ENCODE measurements at places on chromosomes 12 and 14. TPM values are rescaled to one million over a fixed set of nuclear protein-coding genes. Genes with fewer than 3 reads are reported as not detected.

Gene PTHLH
- not detected for total RNA-seq

Gene ITGB7
- total RNA-seq: 10.7 TPM

Gene SOAT2
- 0.66 TPM for total RNA-seq

GRCh38 chr12:109182041-109182839 is 65.9 kb downstream of the ACACB start:
- no peaks in the 10 kb centered on the region for H3K4me1 ChIP-seq
- H3K36me3 ChIP-seq: peaks cover 100% of the 10 kb centered on the region
- no peaks in the 10 kb centered on the region for H3K27me3 ChIP-seq
- no peak overlapping the region for H3K27ac ChIP-seq
- no peak overlapping the region for H3K4me3 ChIP-seq
- no peak for DNase-seq

- peaks cover 5% of the 10 kb centered on the region for H3K36me3 ChIP-seq
- peak overlapping the region; percentile 26 for H3K27ac ChIP-seq
- DNase-seq: no peak
- peaks cover 63% of the 10 kb centered on the region for H3K4me1 ChIP-seq
These were observed 4.6 kb downstream of the FBRSL1 start for GRCh38 chr12:132494294-132495164.

- H3K27ac ChIP-seq: no peak overlapping the region
- H3K27me3 ChIP-seq: peaks cover 15% of the 10 kb centered on the region
- H3K4me1 ChIP-seq: no peaks in the 10 kb centered on the region
- DNase-seq: no peak
These were observed 5.9 kb upstream of the GSC start for GRCh38 chr14:94775871-94776210.

GRCh38 chr14:20662968-20663732 is 21.2 kb upstream of the RNASE4 start:
- peak overlapping the region; percentile 32 for H3K4me3 ChIP-seq
- H3K36me3 ChIP-seq: no peaks in the 10 kb centered on the region
- H3K4me1 ChIP-seq: peaks cover 6% of the 10 kb centered on the region

GRCh38 chr14:73714656-73715081 is 485 bp upstream of the PNMA1 start:
- H3K4me1 ChIP-seq: peaks cover 22% of the 10 kb centered on the region
- peak overlapping the region; percentile 90 for H3K4me3 ChIP-seq
- peak overlapping the region; percentile 85 for H3K27ac ChIP-seq
- peaks cover 6% of the 10 kb centered on the region for H3K36me3 ChIP-seq
- no peaks in the 10 kb centered on the region for H3K27me3 ChIP-seq

GRCh38 chr12:40152783-40153383 is 47.0 kb upstream of the SLC2A13 start:
- H3K27me3 ChIP-seq: no peaks in the 10 kb centered on the region
- no peak overlapping the region for H3K4me3 ChIP-seq
- H3K27ac ChIP-seq: no peak overlapping the region
- H3K4me1 ChIP-seq: no peaks in the 10 kb centered on the region

DNA sequence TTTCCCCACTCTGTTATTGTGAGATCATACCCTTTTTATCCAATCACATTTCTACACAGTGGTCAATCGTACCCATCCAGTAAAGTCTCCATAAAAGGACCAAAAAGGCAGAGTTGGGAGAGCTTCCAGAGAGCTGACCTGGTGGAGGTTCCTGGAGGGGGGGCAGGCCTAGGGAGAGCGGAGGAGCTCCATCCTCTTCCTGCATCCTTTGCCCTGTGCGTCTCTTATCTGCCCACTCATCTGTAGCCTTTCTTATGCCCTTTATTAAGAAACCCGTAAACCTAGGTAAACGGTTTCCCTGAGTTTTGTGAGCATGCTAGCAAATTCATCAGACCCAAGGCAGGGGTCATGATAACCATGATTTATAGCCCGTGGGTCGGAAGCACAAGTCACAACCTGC is 26.2 kb downstream of the EVL start:
- no peaks in the 10 kb centered on the region for H3K27me3 ChIP-seq
- no peak overlapping the region for H3K27ac ChIP-seq
- H3K4me3 ChIP-seq: no peak overlapping the region
- no peaks in the 10 kb centered on the region for H3K4me1 ChIP-seq
- no peak for DNase-seq

DNA sequence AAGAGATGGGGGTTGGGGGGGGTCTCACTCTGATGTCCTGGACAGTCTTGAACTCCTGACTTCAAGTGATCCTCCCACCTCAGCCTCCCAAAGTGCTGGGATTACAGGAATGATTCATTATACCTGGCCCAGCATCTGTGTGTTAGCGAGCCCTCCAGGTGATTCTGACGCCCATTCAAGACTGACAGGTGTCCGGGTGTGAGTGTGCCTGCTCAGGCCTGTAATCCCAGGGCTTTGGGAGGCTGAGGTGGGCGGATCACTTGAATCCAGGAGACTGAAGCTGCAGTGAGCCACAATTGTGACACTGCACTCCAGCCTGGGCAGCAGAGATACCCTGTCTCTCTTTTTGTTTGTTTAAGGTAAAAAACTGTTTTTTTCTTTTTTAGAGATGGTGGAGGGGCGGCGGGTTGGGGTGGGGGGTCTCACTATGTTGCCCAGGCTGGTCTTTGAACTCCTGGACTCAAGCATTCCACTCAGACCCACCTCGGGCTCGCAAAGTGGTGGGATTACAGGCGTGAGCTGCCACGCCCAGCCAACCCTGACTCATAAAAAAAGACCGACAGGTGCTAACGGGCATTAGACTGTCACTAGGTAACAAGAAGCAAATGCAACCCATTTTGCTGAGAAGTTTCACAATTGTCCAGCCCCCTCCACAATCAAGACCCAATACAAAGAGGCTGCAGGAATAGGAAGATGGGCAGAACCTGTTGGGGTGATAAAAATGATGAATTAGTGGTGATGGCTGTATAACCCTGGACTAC is 4.7 kb downstream of the VSIG10 start:
- H3K4me1 ChIP-seq: no peaks in the 10 kb centered on the region
- no peak overlapping the region for H3K27ac ChIP-seq
- no peak for DNase-seq
- H3K36me3 ChIP-seq: peaks cover 13% of the 10 kb centered on the region
- H3K27me3 ChIP-seq: no peaks in the 10 kb centered on the region
- no peak overlapping the region for H3K4me3 ChIP-seq

DNA sequence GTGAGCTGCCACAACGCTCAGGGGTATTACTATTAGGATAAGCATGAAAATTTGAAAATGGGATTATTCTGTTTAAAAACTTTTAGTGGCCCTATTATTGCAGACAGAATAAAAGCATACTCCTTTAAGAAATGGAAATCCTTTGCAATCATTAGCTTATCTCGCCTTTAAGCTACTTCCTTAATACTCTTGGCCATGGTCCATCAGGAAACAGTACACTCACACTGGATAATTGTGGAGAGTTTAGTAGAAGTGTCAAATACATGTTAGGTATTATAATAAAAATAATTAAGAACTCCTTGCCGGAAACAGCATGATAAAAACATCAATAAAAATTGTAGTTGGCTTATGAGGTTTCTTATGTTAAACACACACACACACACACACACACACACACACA is 100.4 kb upstream of the PPFIA2 start:
- H3K4me3 ChIP-seq: no peak overlapping the region
- no peaks in the 10 kb centered on the region for H3K4me1 ChIP-seq
- no peak overlapping the region for H3K27ac ChIP-seq
- no peaks in the 10 kb centered on the region for H3K27me3 ChIP-seq
- DNase-seq: no peak
- H3K36me3 ChIP-seq: no peaks in the 10 kb centered on the region

DNA sequence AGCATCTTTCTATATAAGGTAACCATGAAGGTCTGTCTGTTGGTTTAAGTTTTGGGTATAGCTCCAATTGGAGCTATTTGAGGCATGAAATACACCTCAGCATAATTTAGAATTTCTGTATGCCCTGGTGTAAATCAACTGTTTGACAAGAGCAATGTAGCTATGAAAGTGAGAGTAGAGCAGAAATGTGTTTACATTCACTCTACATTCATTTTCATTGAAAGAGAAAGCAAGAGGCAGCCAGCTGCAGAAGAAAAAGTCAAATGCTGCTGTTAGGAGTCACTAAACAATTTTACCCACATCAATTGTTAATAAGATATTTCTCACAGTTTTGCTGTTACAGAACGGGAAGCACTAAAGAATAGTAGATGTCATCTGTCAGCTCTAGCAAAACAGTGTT is 252.5 kb downstream of the SLC6A15 start:
- no peak for DNase-seq
- no peaks in the 10 kb centered on the region for H3K27me3 ChIP-seq
- H3K4me3 ChIP-seq: no peak overlapping the region
- H3K27ac ChIP-seq: no peak overlapping the region
- no peaks in the 10 kb centered on the region for H3K4me1 ChIP-seq

GRCh38 chr12:118052324-118053070 is 8.5 kb downstream of the WSB2 start:
- no peak overlapping the region for H3K4me3 ChIP-seq
- peak; percentile 83 for DNase-seq
- peak overlapping the region; percentile 60 for H3K27ac ChIP-seq

- no peaks in the 10 kb centered on the region for H3K27me3 ChIP-seq
- H3K36me3 ChIP-seq: no peaks in the 10 kb centered on the region
- H3K4me1 ChIP-seq: peaks cover 67% of the 10 kb centered on the region
- no peak overlapping the region for H3K4me3 ChIP-seq
- H3K27ac ChIP-seq: no peak overlapping the region
These were observed 1.3 kb upstream of the LTBP2 start for GRCh38 chr14:74613211-74613914.

DNA sequence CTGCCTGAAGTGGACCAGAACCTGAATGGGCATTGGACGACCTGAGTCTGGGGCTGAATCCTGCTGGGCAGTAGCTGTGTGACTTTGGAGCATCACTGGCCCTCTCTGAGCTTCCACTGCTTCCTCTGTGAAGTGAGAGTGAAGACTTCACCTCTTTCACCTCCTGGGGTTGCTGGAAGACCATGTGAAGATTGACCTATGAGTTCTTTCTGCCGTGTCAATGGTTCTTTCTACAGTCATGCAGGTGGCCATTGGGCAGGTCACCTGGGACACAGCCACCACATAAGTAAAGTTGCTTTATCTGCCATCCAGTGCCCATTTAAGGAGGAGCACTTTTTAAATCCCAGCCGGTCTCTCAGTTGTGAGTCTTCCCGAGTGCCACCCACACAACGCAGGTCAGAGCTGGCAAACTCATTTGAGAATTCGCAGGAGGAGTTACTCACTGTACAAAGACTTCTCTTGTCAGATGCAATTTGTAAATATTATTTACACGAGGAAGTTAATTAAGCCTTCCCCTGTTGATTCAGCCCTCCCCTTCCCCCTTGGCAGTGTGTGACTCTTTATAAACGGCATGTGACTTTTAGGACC is 74.8 kb upstream of the TCL1B start:
- DNase-seq: no peak
- H3K36me3 ChIP-seq: no peaks in the 10 kb centered on the region
- no peak overlapping the region for H3K27ac ChIP-seq
- no peaks in the 10 kb centered on the region for H3K4me1 ChIP-seq
- H3K27me3 ChIP-seq: peaks cover 6% of the 10 kb centered on the region

DNA sequence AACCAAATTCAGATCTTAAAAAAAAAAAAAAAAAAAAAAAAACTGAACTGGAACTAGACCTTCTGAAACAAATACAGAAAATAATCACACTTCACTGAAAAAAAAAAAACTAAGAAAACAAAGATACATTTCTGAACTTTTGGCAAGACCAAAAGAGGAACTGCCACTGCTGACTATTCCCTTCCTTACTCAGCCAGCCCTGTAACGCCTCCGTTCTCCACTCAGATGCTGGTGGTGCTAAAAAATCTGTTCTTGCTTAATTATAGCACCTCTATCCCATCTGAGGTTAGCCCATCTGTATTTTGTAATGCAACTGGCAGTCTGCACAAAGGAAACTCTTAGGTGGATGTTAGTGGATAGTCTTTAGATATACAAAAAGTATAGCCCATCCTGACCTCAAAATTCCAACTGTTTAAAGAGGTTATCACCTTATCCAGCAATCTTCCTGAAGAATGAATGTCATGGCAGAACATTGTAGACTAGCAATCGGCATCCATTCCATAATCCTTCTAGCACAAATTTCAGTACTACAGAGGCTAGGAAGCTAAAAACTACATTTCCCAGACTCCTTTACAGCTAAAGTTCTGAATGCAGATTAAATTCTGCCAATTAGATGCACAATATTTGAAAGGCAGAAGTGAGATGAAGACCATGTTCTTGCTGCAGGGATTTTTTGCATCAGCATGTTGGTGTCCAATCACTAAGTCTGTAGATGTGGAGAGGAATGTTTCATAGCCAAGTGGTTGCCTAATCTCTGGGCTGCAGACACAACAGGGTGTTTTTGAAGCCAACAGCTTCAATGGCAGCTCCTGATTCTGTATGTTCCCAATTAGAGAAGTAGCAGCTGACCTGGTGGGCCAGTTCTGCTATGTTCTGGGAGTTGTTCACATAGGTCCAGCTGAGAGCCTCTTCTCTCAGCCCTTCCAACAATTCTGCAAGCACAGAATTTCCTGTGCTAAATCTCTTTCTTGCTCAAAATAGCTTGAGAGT is 5.7 kb downstream of the MAP3K9 start:
- H3K4me1 ChIP-seq: no peaks in the 10 kb centered on the region
- H3K36me3 ChIP-seq: no peaks in the 10 kb centered on the region
- no peaks in the 10 kb centered on the region for H3K27me3 ChIP-seq
- no peak overlapping the region for H3K4me3 ChIP-seq
- H3K27ac ChIP-seq: no peak overlapping the region

DNA sequence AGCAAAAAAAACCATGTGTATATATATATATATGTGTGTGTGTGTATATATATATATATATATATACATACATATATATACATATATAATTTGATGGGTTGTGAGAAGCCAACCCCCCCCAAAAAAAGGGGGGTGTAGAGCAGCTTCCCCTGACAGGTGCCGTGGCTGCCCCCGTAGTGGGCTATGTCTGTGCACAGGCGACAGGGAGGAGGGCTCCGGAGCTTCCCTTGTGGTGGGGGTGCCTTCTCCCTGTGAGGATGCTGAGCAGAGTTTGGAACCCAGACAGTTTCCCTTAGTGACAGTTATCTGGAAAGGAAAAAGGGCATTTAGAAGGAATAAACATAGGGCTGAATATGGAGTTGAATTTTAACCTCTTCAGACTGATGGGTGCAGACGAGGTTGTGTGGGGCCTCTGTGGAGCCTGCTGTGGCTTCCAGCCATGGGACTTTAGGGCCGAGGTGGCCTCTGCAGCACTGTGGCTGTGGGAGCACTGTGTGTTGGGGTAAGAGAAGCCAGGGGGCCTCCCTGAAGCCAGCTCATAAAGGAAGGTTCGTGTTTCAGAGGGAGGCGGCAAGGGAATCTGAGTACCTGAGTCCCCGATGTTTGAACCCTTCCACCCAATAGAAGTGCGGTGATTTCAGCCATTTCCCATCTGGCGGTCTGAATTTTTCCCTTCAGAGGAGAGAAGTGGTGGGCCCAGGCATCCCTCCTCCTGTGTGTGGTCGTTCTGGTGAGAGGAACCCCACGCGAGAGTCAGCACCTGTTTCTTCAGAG is 19.8 kb downstream of the XRCC3 start:
- DNase-seq: no peak
- peaks cover 7% of the 10 kb centered on the region for H3K36me3 ChIP-seq
- H3K4me1 ChIP-seq: peaks cover 22% of the 10 kb centered on the region
- H3K27ac ChIP-seq: no peak overlapping the region
- no peak overlapping the region for H3K4me3 ChIP-seq
- no peaks in the 10 kb centered on the region for H3K27me3 ChIP-seq

- DNase-seq: no peak
- H3K27me3 ChIP-seq: no peaks in the 10 kb centered on the region
- H3K36me3 ChIP-seq: no peaks in the 10 kb centered on the region
- no peak overlapping the region for H3K4me3 ChIP-seq
- no peak overlapping the region for H3K27ac ChIP-seq
These were observed 183.7 kb downstream of the AKAP6 start for GRCh38 chr14:32512813-32513212.

- no peaks in the 10 kb centered on the region for H3K27me3 ChIP-seq
- H3K27ac ChIP-seq: no peak overlapping the region
- no peak overlapping the region for H3K4me3 ChIP-seq
- peaks cover 6% of the 10 kb centered on the region for H3K4me1 ChIP-seq
- DNase-seq: no peak
These were observed 21.8 kb downstream of the PLEKHA5 start for GRCh38 chr12:19151298-19151697.

All from tibial nerve (tissue), 4 donors.